CD8-positive, alpha-beta memory T cell (primary cell): ENCODE measurements at places on chromosomes 16 and 17. TPM values are rescaled to one million over a fixed set of nuclear protein-coding genes. Genes with fewer than 3 reads are reported as not detected.

DNA sequence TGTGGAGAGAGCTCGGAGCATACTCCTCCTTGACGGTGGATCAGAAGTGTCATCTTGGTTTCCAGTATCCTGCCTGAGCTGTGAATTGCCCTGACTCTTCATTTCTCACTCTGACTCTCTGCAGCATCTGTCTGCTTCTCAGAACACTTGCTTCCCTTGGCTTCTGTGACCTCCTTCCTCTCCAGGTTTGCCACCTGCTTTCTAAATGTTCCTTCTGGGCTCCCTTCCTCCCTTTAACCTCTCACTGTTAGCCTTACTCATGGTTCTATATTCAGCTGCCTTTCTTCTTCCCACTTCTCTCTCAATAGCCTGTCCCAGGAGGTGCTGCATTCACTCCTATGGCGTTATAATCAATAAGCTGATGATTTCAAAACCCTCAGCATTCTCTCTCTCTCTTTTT lies 11.2 kb upstream of the PRKAR1A start:
- no peak for DNase-seq

Gene HOXB8
- not detected for total RNA-seq

GRCh38 chr16:47848421-47849109 lies 307.2 kb downstream of the ABCC12 start:
- no peak for DNase-seq

DNA sequence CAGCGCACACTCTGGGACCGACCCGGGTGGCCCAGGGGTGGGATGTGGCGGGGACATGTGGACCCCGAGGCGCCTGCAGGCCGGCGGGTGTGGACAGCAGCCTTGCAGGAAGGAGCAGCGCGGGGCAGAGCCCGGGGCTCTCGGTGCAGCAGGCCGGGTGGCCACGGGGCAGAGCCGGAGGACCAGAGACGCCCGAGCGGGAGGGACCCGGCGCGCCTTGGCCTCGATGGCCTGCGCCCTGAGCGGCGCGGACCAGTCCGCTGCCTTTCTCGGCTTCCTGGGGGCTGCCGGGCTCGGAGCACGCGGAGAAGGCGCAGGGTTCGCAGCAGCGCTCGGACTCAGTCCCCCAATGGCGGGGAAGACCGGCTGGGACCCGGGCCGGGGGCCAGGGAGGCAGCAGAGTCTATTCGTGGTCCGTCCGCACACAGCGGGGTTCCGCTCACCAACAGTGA lies 43.4 kb downstream of the OSBPL7 start:
- DNase-seq: no peak

DNA sequence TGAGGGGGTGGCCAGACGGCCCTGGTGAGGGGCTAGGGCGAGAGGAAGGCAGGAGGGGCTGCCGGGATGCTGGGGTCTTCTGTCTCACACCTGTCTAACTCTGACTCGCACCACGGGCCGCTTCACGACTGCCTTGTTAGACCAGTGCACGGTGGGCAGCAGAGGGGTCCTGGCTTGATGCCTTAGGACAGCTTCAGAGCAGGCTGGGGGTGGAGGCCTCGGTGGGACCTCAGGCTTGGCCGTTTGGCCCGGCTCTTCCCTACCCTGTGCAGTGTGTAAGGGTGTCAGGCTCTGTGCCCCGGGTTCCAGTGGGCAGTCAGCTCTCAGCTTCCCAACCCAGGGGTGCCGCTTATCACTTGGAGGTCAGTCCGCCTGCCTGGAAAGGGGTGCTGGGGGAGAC lies 100.7 kb downstream of the OR1D5 start:
- DNase-seq: no peak

Gene CD19
- not detected for total RNA-seq

DNA sequence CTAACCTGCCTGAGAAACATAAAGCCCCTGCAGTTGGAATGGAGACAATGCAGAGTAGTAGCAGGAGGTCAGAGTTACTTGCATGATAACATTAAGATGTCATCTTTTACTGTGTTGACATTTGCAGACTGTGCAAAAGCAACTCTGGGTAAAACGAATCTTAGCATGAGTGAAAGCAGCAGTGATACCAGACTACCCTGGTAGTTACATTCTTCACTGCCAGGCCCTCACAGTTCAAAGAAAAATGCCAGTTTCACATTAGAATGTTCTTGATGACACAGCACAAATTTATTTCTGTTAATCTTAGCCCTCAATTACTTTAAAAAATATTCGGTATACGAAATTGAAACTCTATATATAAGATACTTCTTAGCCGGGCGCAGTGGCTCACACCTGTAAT lies 12.2 kb downstream of the MPHOSPH6 start:
- DNase-seq: no peak
